ENCODE measurements at places on chromosomes 3 and 15.

DNA sequence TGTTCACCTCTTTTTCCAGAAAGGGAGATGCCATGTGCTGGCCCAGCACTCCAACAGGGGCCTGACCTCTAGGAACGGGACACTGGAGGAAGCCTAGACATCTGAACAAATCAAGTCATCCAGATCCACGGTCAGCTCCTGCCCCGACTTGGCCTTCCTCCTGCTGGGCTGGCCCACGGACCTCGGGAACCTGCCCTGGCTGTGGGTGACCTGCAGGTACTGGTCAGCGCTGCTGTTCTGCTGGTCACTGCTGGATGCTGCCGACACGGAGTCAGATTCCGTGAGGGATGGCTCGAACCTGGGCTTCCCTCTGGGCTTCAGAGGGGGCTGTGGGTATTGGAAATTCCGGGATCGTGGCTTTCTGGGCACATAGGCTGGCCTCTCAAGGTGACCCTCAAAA, 8.4 kb upstream of the STARD5 start:
- DNase-seq: no peak

DNA sequence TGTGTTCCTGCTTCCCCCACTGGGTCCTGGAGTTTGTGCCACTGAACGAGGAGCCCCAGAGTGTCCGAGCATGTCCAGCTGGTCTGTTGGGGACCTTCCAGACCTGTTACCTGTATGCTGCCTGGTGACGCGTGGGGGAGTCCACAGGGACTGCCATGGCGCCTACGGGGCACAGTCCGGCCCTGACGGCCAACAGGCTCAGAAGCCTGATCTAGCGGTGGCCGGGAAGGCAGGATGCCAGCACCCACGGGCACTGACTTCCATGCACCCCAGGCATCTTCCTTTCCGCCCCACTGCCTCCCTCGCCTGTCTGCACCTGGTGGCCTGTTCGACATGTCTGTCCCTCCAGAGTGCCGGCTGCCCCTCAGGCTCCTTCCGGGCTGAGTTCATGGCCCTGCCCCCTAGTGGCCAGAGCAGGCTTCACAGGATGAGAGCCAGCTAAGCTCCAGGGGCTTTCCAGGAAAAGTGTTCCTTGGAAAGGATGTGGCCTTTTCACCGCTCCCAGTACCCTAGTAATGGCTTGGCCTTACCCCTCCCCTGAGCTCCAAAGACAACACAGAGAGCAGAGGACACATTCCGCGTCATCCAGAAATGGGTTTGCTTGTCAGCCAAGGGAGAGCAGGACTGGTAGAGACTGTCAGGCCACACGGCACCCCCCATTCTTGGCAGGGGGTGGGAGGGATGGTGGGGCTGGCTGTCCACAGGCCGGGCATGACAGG, 35.7 kb downstream of the NGRN start:
- DNase-seq: peak; percentile 87

- DNase-seq: no peak
These were observed 69.9 kb downstream of the CDC25A start for GRCh38 chr3:48118322-48118721.

DNA sequence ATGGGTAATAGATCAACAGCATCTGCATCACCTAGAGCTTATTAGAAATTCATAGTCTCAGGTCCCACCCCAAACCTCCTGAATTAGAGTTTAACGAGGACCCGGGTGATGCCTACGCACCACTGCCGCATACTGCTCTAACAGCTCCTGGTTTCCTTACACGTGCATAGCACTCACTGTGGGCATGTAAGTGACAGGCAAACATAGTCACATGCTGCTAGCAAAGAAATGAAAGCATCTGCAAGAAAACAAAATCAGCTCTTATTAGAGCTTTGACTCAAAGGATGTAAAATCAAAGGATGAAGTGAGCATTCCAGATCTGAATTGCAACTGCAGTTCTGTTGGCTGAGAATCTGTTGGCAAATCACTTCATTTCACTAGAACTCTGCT, 19.1 kb upstream of the RIOX2 start:
- DNase-seq: no peak

DNA sequence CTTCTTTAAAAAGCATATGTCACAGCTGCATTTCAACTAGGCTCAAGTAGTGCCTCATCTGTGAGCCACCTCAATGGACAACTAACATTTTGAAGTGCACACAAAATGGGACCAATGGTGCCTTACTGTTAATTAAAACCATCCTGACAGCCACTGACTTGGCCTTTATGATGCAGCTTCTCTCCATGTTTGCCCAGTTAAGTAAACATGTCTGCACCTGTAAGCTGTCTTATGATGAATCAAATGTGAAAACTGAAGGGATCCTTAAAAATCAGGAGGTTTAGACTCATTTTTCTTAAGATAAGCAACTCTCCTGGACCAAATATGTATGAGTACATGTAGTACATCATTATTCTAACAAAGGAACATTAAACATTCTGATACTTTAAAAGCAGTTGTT, 861.6 kb downstream of the ROBO1 start:
- DNase-seq: no peak

DNA sequence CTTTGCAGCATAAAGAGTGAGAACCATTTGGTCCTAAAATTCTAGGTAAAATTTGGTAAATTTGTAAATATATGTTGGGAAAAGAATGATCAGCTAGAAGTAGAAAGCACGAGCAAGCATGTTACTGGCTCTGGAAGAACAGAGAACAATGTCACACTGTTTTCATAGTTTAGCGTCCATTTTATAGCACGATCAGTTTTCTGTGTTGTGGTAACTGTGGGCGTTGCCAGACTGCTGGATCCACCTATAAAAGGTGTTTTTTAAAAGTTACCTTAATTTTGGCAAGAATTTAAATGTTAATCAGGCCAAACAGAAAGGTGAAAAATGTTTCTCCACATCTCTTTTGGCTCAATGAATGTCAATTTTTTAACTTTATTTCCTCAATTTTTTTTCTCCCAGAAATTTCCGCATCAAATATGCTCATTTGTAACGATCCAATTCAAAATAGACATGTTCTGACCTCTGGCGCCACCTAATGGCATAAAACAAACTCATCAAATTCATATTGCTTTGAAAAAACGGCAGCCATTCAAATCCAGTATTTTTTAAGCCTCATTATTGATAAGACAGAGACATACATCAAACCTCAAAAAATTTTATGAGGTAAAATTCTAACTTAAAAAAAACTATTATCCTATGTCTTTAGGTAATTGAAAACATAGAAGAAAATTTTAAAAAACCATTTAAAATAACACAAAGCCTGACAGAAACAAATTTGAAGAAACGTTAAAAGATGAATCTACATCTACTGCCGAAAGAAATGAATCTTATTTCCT, 5.5 kb upstream of the GP5 start:
- no peak for DNase-seq

- DNase-seq: no peak
These were observed 105.4 kb upstream of the CCDC54 start for GRCh38 chr3:107271787-107272387.

- DNase-seq: no peak
These were observed 97.6 kb upstream of the GAP43 start for GRCh38 chr3:115525731-115526130.

DNA sequence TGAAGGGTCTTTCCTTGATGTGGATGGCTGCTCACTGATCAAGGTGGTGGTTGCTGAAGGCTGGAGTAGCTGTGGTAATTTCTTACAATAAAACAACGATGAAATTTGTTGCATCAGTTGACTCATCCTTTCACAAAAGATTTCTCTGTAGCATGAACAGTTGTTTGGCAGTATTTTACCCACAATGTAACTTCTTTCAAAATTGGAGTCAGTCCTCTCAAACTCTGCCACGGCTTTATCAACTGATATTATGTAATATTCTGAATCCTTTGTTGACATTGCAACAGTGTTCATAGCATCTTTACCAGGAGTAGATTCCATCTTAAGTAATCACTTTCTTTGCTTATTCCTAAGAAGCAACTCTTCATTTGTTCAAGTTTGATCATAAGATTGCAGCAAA, 252.6 kb downstream of the UBE2E2 start:
- DNase-seq: no peak

- no peak for DNase-seq
These were observed 1337.1 kb downstream of the ROBO1 start for GRCh38 chr3:78430741-78431140.

GRCh38 chr3:83216919-83217594, 1455.6 kb upstream of the GBE1 start:
- DNase-seq: no peak

DNA sequence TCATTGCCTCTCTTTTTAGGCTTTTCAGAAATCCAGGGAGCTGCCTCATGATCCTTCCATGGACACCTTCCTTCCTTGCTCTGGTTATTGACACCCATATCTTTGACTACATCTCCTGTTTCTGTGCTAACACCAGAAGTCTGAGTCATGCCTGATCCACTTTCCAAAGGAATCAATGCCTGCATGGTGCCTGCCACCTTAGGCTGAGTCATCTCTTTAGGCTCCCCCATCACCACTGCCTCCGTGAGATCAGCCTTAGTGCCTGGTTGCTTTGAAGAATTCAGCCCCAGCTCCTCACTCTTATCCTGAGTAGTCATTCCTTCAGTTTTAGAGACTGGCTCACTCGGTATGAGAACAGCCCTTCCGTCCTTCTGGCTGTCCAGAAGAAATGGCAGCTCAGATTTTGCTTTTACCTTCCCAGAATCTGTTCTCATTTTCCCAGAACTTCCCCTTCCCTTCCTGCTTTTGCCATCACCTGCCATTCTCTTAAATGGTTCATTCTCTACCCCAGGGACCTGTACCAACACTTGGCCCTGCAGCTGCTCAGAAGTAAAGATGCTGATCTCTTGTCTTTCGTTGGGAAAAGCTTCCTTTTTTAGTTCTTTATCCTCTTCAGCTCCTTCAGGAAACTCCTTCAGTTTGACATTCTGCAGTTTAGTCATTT, 105.3 kb downstream of the MAP4 start:
- no peak for DNase-seq

DNA sequence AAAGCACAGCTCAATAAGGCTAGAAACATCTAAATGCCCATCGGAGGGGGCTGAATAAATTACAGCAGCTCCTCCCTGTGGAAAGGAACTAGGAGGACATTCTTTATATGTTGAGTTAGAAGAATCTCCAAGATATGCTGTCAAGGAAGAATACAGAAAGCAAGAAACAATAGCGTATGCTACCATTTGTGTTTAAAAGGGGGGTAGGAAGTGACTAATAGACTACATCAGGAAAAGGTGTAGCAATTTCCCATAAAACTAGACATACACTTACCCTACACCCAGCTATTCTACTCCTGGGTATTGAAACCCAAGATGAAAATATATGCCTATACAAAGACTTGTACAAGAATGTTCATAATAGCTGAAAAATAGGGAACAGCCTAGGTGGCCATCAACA, 21.6 kb downstream of the SEC61A1 start:
- DNase-seq: no peak

DNA sequence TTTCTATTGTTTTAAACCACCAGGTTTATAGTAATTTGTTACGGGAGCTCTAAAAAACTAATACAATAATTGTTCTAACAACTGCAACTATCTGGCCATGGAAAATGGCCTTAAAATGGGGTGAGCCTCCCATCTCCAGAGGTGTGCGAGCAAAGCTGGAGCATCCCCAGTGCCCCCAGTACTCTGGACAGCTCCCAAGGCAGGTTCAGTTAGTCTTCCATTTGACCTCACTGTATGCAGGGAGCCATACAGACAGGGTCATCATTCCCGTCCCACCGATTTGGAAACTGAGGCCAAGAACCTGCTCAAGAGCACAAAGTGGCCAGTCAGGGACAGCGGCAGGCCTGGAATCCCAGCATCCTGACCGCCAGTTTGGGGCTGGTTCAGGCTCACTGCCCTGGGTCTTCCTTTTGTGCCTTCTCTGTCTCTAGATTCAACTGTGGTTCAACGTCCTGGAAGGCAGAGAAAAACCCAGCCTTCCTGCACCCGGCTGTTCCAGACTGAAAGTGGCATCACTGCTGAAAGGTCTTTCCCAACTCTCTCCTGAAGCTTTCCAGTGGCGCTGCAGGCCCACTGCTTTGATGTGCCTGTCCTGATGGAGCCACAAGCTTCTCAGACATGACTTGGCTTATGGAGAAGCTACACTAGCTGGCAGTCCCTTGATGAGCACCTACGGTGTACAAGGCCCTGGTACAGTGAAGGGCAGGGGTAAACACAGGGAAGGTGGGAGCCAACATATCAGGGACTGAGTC, 76.6 kb upstream of the LINGO1 start:
- DNase-seq: no peak

GRCh38 chr3:104555728-104556127, 811.0 kb upstream of the ALCAM start:
- no peak for DNase-seq

- no peak for DNase-seq
These were observed 27.3 kb downstream of the NIT2 start for GRCh38 chr3:100361897-100362296.

DNA sequence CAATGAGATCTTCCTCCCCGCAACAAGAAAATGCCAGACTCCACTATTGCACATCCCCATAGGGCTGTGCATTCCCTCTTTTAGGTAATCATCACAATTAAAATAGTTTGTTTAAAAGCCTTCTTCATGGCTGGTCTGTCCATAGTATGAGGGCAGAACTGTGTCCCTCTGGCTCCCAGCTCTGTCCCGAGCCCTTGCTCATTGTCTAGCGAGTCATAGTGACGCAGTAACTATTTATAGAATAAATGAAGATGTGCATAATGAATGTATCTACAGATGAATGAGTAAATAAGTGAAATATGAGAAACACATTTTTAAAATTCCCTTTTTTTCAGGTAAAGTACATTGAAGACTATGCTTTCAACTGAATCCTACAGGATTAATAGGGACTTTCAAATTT, 128.4 kb upstream of the TMC3 start:
- DNase-seq: no peak

DNA sequence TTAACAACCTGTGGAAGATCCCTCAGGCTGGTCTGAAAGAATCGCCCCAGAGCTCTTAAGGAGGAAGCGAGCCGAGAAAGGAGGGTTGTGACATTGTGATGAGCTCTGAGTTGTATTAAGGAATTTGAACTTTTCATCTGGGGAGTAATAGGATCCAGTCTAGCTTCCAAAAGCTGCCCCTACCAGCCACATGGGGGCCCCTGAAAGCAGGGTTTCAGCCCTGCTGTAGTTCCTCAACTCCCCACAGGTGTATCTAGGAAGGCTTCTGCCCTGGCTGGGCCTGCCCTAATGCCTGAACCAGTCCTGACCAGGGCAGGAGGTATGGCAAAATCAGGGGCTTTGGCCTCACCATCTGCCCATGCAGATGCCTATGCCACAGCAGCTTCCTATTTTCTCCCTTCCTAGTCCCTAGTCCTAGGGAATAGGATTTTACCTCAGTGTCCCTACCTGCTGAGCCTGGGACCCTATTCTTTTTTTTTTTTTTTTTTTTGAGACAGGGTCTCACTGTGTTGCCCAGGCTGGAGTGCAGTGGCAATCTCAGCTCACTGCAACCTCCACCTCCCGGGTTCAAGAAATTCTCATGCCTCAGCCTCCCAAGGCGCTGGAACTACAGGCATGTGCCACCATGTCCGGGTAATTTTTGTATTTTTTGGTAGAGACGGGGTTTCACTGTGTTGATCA, 5.0 kb upstream of the AP3S2 start:
- peak; percentile 59 for DNase-seq

GRCh38 chr3:72768481-72768880, 79.8 kb downstream of the SHQ1 start:
- no peak for DNase-seq

GRCh38 chr3:136898549-136898948, 36.5 kb downstream of the NCK1 start:
- no peak for DNase-seq
